ENCODE measurements at places on chromosomes 1 and 21. TPM values are rescaled to one million over a fixed set of nuclear protein-coding genes. Genes with fewer than 3 reads are reported as not detected.

Gene PRAMEF27
- not detected for total RNA-seq

Gene RXRG
- not detected for total RNA-seq

Gene CHI3L2
- not detected for total RNA-seq

Gene CCDC30
- 0.09 TPM for total RNA-seq

Gene WNT2B
- total RNA-seq, result 0.65 TPM

Gene SHISAL2A
- total RNA-seq, result not detected

Gene S100A8
- total RNA-seq, result 1,254 TPM

Gene TCHH
- total RNA-seq, result not detected

Gene TRNP1
- total RNA-seq, result 35.4 TPM

Gene SYTL1
- 96.0 TPM for total RNA-seq

Gene HMGCL
- 32.7 TPM for total RNA-seq

Gene HMGCS2
- 0.46 TPM for total RNA-seq

Gene F13B
- total RNA-seq, result not detected

Gene VAV3
- total RNA-seq, result 7.3 TPM

Gene KRTAP11-1
- total RNA-seq, result not detected

Gene OVAAL
- not detected for total RNA-seq

Gene SYDE2
- total RNA-seq, result 4.2 TPM

Gene CFHR3
- total RNA-seq, result not detected

Gene LCE2A
- not detected for total RNA-seq

Gene NUDT4B
- total RNA-seq, result 16.9 TPM

Gene CYP4A22
- total RNA-seq, result not detected

Gene MEF2D
- 18.2 TPM for total RNA-seq

Gene PATJ
- total RNA-seq, result 29.6 TPM

Gene MIXL1
- total RNA-seq, result not detected

Gene KLF17
- not detected for total RNA-seq

Gene WNT3A
- total RNA-seq, result 0.14 TPM

Gene IQCC
- 3.5 TPM for total RNA-seq

Gene FRRS1
- 17.6 TPM for total RNA-seq

Gene ACTN2
- total RNA-seq, result not detected

Gene FAM72D
- 2.0 TPM for total RNA-seq

Gene PHLDA3
- 140 TPM for total RNA-seq

Gene ALDH4A1
- total RNA-seq, result 40.9 TPM

Gene EXTL1
- total RNA-seq, result not detected

Gene CD5L
- total RNA-seq, result not detected

Gene ZNF326
- 6.0 TPM for total RNA-seq

Gene LENEP
- total RNA-seq, result 0.92 TPM

Gene RORC
- 0.35 TPM for total RNA-seq

Gene RGS13
- not detected for total RNA-seq

Gene URB2
- total RNA-seq, result 10.4 TPM

Gene DCDC2B
- not detected for total RNA-seq

Gene FNDC5
- not detected for total RNA-seq

Gene SELP
- total RNA-seq, result not detected

Gene USH2A
- total RNA-seq, result not detected

Gene ZC3H12A
- total RNA-seq, result 40.6 TPM

Gene HNRNPU
- total RNA-seq, result 336 TPM

Gene ZNF697
- 5.2 TPM for total RNA-seq

Gene AADACL3
- total RNA-seq, result not detected

Gene NPR1
- not detected for total RNA-seq

Gene IL10
- not detected for total RNA-seq

Gene GREM2
- total RNA-seq, result not detected

Gene ALX3
- not detected for total RNA-seq

Gene C8B
- not detected for total RNA-seq

Gene AJAP1
- total RNA-seq, result 0.56 TPM

Gene LIN28A
- not detected for total RNA-seq

Gene E2F2
- total RNA-seq, result 2.1 TPM

Gene TGFBR3
- total RNA-seq, result 0.51 TPM

Gene OR2T35
- not detected for total RNA-seq

Gene CRYBG2
- total RNA-seq, result 72.4 TPM

All from airway epithelial cell (primary cell).